Nasal cavity respiratory epithelium epithelial cell of viscerocranial mucosa (primary cell): ENCODE measurements at places on chromosomes 3 and 15. TPM values are rescaled to one million over a fixed set of nuclear protein-coding genes. Genes with fewer than 3 reads are reported as not detected.

The IL17RB gene
- under 0.01 and 0.07 TPM in 2 replicates for total RNA-seq

The GPR160 gene
- total RNA-seq: 0.64 and 1.0 TPM in 2 replicates

The ATP13A3 gene
- 201 and 268 TPM in 2 replicates for total RNA-seq

The CDHR4 gene
- not detected in 2 replicates for total RNA-seq

The GATA2 gene
- not detected in 2 replicates for total RNA-seq
